Chondrocyte (in vitro differentiated cells): ENCODE measurements at places on chromosomes 3 and 15. TPM values are rescaled to one million over a fixed set of nuclear protein-coding genes. Genes with fewer than 3 reads are reported as not detected.

RUVBL1 gene
- 18.8 to 32.1 TPM (median 19.5 TPM) in 3 replicates for total RNA-seq

ABHD2 gene
- total RNA-seq, result 50.0 to 58.5 TPM (median 50.5 TPM) in 3 replicates

TM4SF18 gene
- 0.20 to 1.4 TPM in 2 of 3 replicates, not detected in the other for total RNA-seq

DNA sequence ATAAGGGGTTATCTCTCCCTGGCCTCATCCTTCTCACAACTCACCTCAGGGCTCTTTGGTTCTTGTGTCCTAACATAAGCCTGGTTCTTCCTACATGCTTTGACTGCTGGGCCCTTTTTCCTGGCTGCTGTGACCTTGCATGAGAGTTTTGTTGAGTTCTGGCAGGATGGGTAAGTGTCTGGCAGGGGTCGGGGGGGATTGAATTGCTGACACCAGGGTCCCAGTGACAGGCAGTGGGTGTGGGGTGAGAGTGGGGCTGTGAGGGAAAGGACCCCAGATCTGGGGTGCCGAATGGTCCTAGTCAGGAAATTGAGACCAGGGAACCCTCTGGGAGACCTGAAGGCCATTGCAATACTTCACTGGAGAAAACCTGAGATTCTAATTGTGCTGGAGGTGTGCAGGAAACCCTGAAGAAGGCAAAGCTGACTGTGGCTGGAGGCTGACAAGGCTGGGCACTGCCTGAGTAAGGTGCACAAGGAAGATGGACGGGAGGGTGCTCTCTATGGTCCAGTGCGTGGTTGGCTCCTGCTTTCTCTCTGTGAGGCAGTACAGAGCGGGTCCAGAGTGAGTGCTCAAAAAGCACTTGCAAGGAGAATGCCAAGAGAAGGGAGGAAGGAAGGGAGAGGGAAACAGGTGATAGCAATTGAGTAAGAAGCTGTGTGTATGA is 76.8 kb downstream of the CLSTN2 start:
- no peak for DNase-seq

- no peak for DNase-seq
Measured at GRCh38 chr15:98668566-98669308, 20.4 kb downstream of the IGF1R start.
